ELR (cell line): ENCODE measurements at places on chromosomes 1 and 21.
A peak's percentile ranks its signal among the peaks of the same experiment; 100 is the strongest.

GRCh38 chr21:28338701-28339305 is 653.9 kb downstream of the LTN1 start:
- DNase-seq, result no peak

DNA sequence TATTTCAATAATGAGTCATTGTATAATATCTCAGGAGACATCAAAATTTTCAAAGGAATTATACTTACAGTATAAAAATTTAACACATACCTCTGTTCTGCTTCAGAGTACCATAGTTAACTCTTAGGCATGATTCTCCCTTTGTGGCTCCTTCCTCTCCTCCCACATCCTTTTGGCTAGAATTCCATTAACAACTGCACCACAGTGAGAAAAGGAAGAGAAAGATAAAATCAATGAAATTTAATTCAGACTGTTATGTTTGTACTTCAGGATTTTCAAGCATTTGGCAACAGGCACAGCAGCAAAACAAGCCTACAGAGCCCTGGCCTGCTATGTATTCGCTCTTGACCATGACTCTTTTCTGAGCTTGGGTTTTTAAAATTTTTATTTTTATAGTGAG is 57.2 kb upstream of the SGIP1 start:
- DNase-seq, result peak; percentile 16

DNA sequence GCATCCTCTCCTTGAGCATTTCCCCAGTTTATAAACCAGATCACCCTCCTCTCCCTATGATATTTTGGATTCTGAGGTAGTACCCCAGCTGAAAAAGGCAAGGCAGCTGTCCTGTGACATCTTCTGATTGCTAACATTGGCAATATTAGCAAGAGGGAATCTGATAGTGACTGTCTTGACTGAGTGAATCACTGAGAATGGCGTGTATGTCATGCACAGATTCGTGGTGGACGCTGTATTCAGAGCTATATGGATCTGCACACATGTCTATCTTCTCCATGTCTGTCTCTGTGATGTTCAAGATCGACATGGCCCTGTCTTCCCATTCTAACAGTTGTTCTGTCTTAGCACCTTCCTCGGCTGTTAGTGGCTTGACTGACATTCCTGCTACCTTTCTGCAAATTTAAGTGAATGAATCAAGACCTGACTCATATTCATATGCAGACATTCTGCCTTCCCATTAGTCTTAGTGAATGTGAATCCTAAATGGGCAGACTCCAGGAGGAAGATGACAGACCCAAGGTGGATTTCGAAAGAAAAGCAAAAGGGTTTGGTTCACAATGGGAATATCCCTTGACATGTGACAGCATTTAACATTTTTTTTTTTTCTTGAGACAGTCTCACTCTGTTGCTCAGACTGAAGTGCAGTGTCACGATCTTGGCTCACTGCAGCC is 97.7 kb downstream of the PGBD5 start:
- DNase-seq, result peak; percentile 66

GRCh38 chr1:16189921-16190621 is 22.4 kb downstream of the ARHGEF19 start:
- no peak for DNase-seq

GRCh38 chr21:46037331-46038325 is 56.1 kb downstream of the COL6A1 start:
- no peak for DNase-seq

DNA sequence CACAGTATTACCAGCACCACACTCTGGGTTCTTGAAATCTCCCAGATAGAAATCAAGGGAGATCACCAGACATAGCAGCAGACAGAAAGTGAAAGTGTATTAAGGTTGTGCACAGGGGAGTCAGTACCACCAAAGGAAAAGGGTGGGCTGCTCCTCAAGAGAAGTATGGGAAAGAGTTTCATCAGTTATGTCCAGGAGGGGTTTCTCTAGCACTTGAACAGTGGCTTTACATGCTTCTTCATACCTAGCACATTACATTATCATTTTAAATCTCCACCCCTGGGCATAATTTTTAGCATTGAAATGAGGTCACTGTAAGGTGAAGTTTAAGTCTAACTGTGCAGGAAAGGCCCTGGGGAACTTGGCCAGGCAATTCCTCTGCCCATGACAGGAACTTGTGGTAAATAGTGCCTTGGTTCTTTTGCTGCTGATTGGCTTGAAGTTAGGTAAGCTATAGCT is 601.0 kb downstream of the NUF2 start:
- no peak for DNase-seq

DNA sequence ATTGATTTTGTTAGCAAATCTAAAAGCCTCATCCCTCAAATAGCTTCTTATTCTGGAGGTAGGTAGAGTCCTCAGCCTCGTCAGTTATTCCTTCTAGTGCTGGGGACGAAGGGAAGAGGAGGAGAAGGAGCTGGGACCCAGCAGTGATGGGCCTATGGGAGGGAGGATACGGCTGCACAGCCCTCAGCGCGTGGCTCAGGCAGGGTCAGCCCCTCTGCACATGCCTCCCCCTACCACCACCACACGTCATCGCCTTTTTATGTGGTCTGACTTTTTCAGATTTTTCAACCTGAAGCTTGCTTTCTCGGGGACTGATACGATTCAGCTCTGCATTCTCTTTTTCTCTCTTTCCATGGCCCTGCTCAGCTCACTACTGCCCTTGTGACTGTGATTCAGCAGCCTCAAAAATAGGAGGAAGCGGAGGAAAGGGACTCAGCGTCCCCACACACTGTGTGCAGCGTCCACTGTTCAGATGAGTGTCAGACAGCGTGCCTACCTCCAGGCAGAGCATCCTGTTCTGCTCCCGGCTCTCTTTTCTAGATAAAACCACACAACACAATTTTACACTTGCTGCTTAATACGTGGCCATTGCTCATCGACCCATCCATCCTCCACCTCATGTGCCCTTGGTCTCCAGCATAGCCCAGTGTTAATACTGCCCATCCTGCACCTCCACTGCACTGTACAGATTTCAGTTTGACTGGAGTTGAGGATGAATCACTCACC is 827 bp downstream of the OR2B11 start:
- peak; percentile 21 for DNase-seq

GRCh38 chr1:3459940-3460671 is 5.6 kb downstream of the ARHGEF16 start:
- DNase-seq, result no peak

DNA sequence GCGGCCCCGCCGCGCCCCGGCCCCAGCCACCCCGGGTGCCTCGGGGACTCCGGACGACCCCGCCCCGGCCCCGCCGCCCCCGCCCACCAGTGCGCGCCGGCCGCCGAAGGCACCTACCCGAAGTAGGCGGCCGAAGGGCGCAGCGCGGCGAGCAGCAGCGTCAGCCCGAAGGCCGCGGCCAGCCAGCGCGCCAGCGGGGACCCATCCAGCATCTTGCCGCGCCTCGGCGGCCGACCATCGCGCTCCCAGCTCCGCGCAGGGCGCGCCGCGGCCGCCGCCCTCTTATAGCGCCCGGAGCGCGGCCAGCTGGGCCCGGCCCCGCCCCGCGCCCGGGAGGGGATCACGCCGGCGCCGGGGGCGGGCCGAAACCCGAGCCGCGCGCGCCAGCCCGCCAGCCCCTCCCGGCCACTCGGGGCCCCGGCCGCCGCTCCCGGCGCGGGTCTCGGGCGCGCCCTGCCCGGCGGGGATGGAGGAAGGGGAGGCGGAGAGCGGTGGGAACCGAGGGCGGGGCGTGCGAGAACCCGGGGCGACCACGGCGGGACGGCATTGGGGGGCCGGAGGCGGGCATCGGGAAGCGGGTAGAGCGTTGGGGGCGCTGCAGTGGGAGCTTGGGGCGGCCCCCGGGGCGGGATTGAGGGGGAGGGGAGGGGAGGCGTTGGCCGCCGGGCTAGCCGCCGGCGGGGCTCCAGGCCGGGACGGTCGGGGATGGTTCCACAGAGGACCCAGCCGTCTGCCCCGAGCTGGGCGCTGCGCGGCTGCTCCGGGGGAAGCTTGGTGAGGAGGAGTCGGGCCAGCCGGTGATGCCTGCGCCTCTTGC is at the start of gene WNT9A:
TSS of gene WNT9A (minus strand) at position 257 of the 817 bp plus-strand sequence. CDS start at position 212, 45 bp downstream.
- peak; percentile 48 for DNase-seq

DNA sequence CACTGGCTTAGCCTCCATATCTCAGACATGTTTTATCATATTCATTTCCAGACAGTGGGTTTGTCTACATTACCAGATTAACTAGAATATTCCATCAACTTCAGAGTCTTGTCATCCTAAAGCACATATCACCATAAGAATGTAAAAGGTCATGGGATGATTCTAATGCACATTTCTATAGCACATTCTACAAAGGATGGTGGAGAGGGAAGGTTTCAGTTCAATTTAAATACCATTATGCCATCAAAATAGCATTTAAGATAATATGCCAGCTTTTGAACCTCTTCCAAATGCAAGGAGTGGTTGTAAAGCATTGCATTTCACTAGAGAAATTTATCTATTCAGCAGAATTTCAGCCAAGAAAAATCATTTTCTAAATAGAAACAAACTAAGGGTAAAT is 970.5 kb downstream of the TTLL7 start:
- DNase-seq, result no peak

GRCh38 chr1:110292031-110292741 is 47.0 kb upstream of the RBM15 start:
- peak; percentile 56 for DNase-seq

DNA sequence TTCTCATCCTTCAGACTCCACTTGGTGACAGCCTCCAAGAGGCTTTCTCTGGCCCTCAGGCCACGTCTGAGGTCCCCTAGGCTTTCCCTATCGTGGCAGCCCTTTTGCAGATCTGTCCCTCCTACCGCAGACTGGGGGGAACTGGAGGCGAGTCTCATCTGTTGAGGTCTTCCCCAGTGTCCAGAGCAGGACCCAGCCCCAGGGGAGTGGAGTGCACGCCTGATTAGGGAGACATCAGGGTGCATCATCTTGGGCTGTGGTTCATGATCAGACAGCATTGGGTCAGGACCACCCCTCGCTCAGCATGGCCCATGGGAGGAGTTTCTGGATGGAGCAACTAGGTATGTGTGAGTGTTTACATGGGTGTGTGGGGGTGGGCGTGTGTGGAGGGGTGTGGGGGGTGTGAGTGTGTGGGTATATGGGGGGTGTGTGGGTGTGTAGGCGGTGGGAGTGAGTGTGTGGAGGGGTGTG is 8.5 kb upstream of the MATN1 start:
- no peak for DNase-seq

GRCh38 chr1:1171546-1172340 is 1.9 kb upstream of the TTLL10 start:
- DNase-seq, result no peak
